Right lung (tissue), 10 donors: ENCODE measurements at places on chromosomes 3 and 15.

DNA sequence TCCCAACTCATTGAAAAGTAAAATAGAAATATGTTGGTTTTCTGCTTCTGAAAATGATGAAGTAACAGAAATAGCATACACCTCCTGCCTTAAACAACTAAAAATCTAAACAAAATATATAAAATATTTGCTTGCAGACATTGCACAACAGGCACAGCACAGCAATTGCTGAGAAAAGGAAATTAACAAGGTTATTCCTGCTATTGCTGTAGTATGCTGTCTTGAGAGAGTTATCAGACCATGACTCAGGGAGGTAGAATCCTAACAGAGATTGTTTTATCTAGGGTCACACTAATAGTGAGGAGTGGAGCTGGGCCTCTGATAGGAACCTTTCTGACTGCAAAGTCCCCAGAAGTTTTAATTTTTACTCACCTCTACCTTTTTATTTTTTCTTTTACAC lies 72.6 kb downstream of the ZBTB20 start:
- no peak for DNase-seq

- no peak for DNase-seq
Observed at GRCh38 chr3:11996480-11996879, 7.7 kb upstream of the SYN2 start.

- peak; percentile 51 for DNase-seq
Observed at GRCh38 chr3:74267588-74268184, 346.8 kb downstream of the CNTN3 start.

- DNase-seq = peak; percentile 21
Observed at GRCh38 chr3:123202451-123202850, 708 bp downstream of the SEC22A start.

DNA sequence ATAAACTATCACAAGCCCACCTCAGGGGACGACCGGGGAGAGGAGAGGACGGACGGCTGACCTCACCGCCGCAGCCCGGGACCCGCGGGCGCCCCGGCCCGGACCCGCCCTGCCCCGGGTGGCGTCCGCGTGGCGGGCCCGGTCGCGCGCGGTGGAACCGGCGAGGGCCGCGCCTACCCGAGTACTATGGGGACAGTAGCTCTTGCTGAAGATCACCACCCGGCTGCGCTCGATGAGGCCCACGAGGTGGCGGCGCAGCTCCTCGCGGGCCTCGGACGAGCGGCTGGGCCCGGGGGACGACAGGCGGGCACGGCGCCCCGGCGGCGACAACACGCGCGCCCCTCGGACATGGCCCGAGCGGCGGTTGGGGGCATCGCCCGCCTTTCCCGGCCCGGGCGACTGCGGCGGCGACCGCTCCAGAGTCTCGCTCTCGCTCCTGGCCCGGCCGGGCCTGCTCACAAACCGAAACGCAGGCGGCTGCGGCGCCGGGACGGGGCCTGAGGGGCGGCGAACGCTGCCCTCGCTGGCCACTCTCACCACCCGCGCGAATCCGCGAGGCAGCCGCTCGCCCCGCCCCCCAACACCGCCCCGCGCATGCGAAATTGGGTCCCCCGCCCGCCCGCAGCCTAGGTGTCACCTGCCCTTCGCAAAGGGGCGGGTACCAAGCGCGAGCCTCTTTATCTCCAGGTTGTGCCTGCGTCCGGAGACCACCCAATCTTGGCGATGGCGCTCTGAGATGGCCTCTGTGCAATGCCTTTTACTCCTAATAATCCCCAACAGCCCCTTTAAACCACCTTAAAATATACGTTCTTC lies at the start of gene TXNRD3:
TSS of gene TXNRD3 (minus strand) at position 554 of the 813 bp plus-strand sequence.
- peak; percentile 71 for DNase-seq

DNA sequence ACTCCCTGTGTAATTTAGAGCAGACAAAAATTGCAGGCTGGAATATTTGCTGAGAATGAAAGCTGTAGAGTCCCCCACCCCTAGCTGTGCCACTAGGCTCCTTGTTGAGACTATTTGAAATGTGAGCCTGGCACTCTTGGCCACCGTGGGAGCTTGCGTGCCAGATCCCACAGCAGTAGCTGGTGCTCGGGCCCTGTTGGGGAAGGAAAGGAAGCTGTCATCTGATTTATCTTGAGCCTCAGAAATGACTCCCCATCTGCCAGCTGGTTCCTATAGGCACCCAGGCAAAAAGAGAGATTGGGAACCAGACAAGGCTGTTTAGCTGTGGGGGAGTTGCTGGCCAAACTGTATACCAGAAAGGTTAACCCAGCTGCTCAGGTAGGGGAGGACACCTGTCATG lies 23.4 kb upstream of the CLEC3B start:
- DNase-seq = no peak

DNA sequence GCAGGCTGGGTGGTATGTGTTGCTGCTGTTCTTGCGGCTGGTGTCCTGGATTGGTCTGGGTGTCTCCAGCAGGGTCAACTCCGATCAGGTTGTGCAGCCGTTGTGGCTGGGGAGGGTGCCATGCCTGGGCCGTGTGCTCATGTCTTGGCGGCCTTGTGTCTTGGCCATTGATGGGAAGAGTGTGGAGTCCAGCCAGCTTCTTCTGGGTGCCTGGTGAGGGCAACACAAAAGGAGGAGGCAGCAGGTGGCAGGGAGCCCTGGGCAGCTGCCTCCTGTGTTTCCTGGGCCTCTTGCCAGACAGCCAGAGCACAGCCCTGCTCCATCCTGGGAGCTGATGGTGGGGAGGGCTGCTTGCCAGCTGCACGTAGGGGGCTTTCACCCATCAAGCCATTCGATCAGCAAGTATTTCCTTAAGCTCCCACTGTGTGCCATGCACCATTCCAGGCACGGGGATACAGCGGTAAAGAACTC lies 4.3 kb downstream of the CHAC1 start:
- no peak for DNase-seq

- no peak for DNase-seq
Observed at GRCh38 chr3:113153499-113154107, 57.8 kb upstream of the BOC start.

DNA sequence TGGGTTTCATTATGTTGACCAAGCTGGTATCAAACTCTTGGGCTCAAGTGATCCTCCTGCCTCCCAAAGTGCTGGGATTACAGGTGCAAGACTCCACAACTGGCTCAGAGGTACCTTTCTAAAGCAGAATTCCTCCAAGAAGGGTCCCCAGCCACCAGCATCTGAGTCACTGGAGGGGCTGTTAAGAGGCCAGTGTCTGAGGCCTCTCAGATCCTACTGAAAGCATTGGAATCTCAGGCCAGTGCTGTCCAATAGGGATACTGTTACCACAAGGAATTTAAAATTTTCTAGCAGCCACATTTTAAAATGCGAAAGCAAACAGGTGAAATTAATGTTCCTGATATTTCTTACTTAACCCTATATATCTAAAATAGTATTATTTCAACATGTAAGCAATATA lies 1.3 kb downstream of the CAV3 start:
- DNase-seq = no peak

GRCh38 chr15:66716656-66717020 lies 14.6 kb downstream of the SMAD6 start:
- no peak for DNase-seq

GRCh38 chr3:57062101-57062631 lies 1.7 kb downstream of the SPATA12 start:
- no peak for DNase-seq

DNA sequence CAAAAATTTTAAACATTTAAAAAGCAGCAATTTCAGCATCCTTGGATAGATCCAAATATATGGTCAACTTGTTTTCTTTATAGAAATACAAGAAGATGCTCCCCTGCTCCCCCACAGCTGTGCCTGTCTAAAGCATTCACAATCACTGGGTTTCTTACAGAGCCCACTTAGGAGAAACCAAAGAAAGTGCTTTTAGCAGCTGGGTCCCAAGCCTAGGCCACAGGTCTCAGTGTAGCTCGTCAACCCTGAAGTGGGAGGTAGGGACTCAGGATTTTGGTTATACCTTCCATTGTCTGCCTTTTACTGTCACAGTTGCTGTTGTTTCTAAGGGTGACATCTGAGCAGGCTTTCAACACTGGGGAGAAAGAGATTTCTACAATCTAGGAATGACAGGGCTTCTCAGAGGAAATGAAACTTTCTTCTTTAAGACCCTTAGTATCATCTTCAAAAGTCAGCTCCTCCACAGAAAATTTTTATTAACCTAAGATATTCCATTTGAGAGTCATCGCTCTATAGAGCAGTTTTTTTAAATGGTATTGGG lies 199.3 kb upstream of the CMC1 start:
- DNase-seq = no peak

- DNase-seq = no peak
Observed at GRCh38 chr3:51358981-51359380, 26.1 kb upstream of the MANF start.

- no peak for DNase-seq
Observed at GRCh38 chr3:27714146-27714526, 8.0 kb downstream of the EOMES start.

DNA sequence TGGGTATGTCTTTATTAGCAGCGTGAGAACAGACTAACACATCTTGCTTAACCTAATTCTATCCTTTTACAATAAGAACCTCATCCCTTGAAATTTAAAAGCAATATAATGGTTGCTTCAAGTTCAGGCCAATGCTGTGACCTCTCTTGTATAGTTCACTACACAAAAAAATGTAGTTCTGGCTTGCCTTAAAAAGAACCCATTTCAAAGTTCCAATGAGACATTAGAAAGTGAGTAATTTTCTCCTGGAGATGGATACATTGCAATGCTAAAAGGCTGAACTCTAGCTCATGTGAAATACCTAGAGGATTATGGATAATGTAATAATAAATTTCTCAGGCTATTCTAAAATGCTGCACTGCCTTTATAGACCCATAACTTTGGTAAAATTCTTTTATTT lies 47.8 kb downstream of the ATP13A4 start:
- no peak for DNase-seq

- no peak for DNase-seq
Observed at GRCh38 chr15:73246439-73246838, 122.3 kb downstream of the HCN4 start.

DNA sequence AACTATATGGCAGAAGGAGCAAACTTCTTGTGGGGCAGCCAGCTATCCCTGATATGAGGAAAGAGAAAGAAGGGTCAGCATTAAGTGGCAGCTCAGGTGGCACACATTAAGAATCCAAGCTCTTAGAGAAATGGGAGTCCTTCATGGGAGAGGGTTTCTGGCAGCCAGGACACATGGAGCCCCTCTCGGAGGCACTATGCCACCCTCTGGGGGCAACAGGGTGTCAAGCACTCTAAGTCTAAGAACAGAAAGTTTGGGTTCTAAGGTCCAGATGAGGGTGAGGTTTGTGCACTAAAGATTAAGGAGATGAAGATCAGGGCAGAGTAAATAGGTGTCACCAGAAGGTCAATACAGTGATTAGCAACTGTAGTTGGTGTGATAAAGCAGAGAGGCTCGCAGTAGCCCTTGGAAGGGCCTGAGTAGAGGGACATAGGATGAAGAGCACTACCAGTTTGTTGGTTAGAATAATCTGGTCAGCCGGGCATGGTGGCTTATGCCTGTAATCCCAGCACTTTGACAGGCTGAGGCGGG lies 89.3 kb downstream of the ST6GAL1 start:
- DNase-seq = no peak

- no peak for DNase-seq
Observed at GRCh38 chr15:24772266-24772665, 96.7 kb downstream of the NPAP1 start.

DNA sequence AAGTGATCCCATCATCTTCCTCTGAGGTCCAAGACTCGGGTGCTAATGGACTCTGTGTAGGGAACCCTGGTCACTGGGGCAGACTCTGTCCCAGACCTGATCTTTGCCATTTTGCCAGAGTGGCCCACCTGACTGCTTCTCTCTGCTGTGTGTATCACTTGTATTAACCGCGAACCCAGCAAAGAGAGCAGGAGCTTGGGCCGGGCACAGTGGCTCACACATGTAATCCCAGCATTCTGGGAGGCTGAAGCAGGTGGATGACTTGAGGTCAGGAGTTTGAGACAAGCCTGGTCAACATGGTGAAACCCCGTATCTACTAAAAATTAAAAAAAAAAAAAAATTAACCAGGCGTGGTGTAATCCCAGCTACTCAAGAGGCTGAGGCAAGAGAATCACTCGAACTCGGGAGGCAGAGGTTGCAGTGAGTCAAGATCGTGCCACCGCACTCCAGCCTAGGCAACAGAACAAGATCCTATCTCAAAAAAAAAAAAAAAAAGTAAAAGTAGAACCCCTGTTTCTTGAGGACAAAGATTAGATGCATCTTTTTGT lies 32.9 kb upstream of the CYP11A1 start:
- no peak for DNase-seq

DNA sequence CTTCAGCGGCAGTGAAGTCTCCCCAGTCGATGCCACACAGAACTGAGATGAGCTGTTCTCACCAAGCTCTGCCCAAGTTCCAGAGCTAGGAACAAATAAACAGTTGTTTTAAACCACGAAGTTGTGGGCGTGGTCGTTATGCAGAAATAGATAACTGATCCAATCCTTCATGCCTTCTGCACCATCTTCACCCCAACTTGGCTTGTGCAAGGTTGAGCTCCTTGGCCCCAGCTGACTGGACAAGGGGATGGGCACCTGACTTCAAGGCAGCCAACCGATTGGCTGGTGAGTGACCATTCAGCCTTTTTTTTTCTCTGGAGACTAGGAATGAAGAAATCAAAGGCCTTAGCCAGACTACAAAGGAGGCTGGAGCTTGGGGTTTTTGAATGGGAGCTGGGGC lies 23.9 kb downstream of the LINGO1 start:
- DNase-seq = no peak

GRCh38 chr3:110624576-110624975 lies 447.0 kb upstream of the NECTIN3 start:
- peak; percentile 39 for DNase-seq

GRCh38 chr3:196168808-196169391 lies 42.3 kb downstream of the ZDHHC19 start:
- DNase-seq = no peak

- no peak for DNase-seq
Observed at GRCh38 chr15:75036212-75036616, 12.8 kb downstream of the PPCDC start.

DNA sequence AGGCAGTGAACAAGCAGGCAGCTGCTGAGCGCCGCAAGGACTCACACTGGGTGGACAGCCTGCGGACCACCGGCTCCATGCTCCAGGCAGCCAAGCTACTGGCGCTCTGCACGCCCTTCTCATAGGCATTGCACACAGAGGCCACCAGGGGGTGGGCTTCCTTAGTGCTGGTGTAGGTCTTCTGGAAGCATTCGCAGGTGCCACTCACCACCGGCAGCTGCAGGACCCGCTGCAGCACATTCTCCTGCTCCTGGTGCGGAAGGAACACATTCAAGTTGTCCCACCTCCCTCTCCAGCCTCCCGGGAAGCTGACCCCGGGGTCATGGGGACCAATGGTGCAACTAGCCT lies 6.0 kb downstream of the PLIN1 start:
- no peak for DNase-seq

DNA sequence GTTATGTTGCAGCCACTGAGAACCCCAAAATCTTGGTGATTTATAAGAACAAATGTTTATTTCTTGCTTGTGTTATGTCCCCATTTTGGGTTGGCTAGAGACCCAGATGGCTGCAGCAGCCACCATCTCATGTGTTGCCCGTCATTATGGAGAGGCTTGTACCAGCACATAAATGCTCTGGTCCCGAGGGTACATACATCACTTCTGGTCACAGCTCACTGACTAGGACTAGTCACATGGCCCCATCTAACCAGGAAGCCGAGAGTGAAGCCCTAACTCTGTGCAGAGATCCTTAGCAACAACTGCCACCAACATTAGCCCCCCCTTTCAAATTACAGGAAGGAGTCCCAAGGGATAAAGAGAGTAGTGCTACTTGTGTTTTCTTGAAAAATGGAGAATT lies 25.5 kb upstream of the HACD2 start:
- DNase-seq = no peak
